ENCODE measurements at places on chromosomes 5 and 9. TPM values are rescaled to one million over a fixed set of nuclear protein-coding genes. Genes with fewer than 3 reads are reported as not detected.
A peak's percentile ranks its signal among the peaks of the same experiment; 100 is the strongest.

DNA sequence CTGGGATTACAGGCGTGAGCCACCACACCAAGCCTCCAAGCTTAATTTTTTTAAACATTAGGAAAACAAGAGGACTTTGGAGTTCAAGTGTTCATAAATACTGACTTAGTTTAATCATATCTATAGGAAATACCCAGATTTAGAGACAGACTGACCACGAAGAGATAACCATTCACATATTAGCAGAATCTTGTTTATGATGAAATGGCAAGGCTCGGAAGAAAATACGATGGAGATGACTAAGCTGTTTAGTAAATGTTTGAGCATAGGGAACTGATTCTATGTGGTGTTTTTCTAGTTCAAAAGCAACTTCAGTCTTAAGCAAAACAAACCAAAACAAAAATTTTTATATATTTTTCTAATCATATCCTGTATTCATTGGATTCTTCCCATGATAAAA is 13.5 kb upstream of the TUSC1 start:
- no peak for DNase-seq

- DNase-seq = peak; percentile 4
Measured at GRCh38 chr9:84969084-84969483, 299.6 kb downstream of the NTRK2 start.

DNA sequence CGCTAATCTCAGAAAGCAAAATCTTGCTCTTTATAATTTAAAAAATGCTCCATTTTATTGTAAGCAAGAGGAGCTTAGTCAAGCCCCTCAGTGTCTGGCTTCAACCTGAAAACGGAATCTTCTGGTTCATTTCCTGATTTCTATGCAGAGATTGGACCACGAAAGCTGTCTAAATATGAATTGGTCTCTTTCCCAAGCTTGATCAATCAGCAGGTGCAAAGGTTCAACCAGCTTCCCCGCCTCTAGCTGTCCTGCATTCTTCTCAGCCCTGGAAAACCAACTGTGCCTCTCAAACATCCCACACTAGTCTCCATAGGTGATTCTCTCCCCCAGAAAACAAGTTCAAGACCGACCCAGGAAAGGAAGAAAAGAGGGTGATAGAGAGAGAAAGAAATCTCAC is 34.5 kb downstream of the FNBP1 start:
- DNase-seq = no peak

The NMUR2 gene
- total RNA-seq = not detected

DNA sequence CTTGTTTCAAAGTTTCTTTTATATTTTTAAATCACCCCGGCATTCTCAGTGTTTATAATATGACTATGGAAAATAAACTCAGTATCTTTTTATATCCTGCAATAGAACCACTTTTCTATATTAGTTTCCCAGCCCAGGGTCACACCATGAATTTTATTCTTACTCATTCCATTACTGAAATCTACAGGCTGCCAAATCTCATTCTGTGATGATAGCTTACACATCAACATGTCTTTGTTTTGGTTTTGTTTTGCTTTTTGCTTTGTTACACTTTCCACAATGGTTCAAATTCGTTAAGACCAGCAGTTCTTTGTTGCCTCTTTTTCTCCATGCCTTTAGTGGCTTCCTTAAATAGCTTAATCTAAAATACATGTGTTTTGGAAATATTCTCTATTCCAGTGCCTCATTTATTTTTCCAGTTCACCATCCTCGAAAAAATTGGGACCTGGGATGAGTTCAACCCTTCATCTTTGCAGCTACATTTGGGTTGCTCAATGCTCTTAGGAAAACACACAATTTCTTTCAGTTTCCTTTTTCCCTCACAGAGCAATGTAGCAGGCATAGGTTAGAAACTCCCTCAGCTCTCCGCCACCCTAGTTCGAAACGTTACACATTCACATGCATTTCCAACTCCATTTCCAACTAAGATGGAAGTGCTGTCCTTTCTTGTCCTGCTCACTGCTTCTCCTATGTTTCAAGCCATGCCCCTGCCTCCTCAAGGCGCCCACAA is 1146.3 kb downstream of the MAT2B start:
- DNase-seq = no peak

- peak; percentile 44 for DNase-seq
Measured at GRCh38 chr5:127441799-127442484, 75.5 kb upstream of the PRRC1 start.

DNA sequence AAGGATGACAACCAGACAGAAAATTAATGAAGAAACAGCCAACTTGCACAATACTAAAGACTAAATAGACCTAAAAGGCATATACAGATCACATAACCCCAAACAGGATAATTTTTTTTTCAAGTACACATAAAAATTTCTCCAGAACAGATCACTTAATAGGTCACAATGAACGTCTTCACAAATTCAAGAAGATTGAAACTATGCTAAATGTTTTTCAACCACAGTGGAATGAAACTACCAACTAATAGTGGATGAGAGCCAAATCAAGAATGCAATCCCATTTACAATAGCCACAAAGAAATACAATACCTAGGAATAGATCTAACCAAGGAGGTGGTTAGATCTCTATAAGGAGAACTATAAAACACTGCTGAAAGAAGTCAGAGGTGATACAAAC is 145.8 kb downstream of the TMEM232 start:
- DNase-seq = no peak

- no peak for DNase-seq
Measured at GRCh38 chr5:153981905-153982605, 56.7 kb downstream of the FAM114A2 start.
